ENCODE measurements at places on chromosomes 13 and 19.
A peak's percentile ranks its signal among the peaks of the same experiment; 100 is the strongest.

GRCh38 chr19:44817725-44818465 is 9.0 kb downstream of the BCAM start:
- DNase-seq: no peak

GRCh38 chr13:31951215-31951678 is 80.3 kb upstream of the FRY start:
- no peak for DNase-seq

- DNase-seq: no peak
Measured at GRCh38 chr19:31114585-31114984, 234.7 kb downstream of the TSHZ3 start.

GRCh38 chr13:107373551-107373950 is 805.6 kb upstream of the ARGLU1 start:
- peak; percentile 39 for DNase-seq

- DNase-seq: peak; percentile 38
Measured at GRCh38 chr19:48660852-48661710, 11.7 kb downstream of the NTN5 start.

DNA sequence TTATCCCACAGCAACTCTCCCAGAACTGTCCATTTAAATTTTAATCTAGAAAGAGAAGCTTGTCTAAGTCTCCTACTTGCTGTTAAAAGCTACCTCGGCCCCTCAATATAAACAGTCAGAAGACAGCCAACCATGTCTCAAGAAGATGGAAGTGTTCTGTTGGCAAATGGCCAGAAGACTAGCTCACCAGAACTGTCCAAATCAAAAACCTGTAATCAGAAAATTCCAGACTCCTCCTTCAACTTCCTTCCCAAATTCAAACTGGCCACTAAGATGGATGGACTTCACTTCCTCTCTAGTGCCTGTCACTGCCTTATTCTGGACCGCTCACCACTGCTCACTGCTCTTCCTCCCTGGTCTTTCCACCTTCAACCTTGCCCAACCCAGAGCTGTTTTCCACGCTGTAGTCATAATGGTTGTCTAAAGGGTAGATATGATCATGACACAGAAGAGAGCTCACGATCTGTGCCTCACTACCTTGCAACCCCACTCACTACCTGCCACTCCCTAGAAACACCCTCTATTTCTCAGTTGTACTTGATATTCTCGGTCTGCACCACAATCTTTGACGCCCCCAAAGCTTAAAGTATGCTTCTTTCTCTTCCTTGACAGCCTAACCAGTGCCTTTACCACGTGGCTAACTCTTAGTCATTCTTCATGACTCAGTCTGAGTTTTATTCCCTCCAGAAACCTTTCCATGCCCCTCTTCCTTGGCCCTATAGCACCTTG is 9.2 kb downstream of the FGF14 start:
- no peak for DNase-seq

DNA sequence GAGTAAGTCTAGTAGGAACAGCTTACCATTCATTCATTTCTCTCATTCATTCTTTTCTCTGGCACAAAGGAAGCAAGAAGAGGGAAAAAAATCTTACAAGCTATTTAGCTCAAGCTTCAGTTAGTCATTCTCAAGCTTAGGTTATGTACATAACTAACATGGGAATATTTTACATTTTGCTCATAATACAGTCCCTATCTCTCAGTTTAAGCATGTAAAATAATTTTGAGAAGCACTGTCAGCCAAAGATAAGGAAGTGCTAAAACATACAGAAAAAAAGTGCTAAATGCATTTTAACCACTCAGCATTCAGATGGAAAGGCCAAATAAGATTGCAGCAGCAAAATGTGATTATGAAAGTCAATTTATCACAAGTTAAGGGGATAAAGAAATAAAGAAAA is 7.9 kb downstream of the RBM26 start:
- DNase-seq: no peak

DNA sequence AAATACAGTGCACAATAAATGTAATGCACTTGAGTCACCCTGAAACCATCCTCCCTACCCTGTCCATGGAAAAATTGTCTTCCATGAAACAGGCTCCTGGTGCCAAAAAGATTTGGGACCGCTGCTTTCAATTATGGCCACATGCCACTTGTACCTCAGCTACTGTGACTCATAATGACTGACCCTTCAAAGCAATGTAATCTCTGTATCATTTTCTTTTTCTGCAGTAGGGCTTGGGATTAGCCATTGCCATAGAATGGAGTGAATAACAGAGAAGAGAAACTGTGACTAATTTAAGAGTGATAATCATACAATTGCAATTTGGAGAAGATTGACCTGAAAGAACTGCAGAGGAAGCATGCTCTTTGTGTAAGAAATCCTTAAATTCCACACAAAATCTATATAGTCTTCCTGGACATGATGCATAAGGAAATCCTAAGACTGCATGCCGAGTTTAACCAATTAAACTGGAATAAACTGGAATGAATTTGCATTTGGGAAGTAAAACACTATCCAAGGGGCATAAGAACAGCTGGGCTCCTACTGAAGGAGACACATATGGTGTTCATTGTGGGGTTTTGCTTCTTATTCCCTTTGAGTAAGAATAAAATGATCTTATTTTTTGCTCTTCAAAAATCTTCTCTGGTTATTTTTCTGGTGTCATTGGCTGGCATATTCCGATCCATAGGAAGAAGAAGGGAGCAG is 59.5 kb upstream of the SLC7A1 start:
- DNase-seq: peak; percentile 57

- peak; percentile 23 for DNase-seq
Measured at GRCh38 chr19:34481861-34482379, 362 bp downstream of the WTIP start.

- DNase-seq: no peak
Measured at GRCh38 chr13:51822106-51822815, 18.3 kb upstream of the DHRS12 start.

- DNase-seq: no peak
Measured at GRCh38 chr13:84823528-84823927, 941.3 kb upstream of the SLITRK1 start.

DNA sequence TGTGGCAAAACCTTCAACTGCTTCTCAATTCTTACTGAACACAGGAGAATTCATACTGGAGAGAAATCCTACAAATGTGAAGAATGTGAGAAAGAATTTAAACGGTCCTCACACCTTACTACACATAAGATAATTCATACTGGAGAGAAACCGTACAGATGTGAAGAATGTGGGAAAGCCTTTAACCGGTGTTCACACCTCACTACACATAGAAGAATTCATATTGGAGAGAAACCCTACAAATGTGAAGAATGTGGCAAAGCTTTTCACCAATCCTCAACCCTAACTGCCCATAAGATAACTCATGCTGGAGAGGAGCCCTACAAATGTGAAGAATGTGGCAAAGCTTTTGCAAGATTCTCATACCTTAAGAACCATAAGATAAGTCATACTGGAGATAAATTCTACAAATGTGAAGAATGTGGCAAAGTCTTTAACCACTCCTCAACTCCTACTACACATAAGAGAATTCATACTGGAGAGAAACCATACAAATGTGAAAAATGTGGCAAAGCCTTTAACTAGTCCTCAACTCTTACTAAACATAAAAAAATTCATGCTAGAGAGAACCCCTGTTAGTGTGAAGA is 111.7 kb downstream of the ZNF100 start:
- no peak for DNase-seq

- no peak for DNase-seq
Measured at GRCh38 chr13:99285432-99286182, 21.6 kb downstream of the GPR183 start.

GRCh38 chr19:40718774-40719391 is 2.0 kb downstream of the ITPKC start:
- DNase-seq: no peak

Data from AG09319 (cell line).